ENCODE measurements at places on chromosomes 7 and 10.

- DNase-seq = no peak
Measured at GRCh38 chr7:53191191-53191695, 155.8 kb downstream of the POM121L12 start.

GRCh38 chr10:16843252-16843870, 26.1 kb upstream of the RSU1 start:
- peak; percentile 68 for DNase-seq

DNA sequence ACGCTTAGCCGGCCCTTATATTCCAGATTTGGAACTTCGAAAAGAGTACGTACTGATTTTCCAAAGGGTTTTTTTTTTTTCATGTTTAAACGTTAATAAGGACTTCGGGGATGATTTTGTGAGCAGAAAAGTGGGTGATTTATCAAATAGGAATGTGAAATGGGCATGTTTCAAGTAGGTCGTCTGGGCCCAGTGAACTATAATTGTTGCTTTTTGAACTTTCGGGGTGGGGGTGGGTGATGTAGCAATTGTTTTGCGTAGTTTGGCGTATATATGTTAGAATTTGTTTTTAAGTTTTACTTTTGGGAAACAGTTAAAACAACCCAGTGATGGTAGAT, 299 bp upstream of the PBLD start:
- no peak for DNase-seq

- no peak for DNase-seq
Measured at GRCh38 chr7:144534655-144535395, 131.3 kb upstream of the NOBOX start.

DNA sequence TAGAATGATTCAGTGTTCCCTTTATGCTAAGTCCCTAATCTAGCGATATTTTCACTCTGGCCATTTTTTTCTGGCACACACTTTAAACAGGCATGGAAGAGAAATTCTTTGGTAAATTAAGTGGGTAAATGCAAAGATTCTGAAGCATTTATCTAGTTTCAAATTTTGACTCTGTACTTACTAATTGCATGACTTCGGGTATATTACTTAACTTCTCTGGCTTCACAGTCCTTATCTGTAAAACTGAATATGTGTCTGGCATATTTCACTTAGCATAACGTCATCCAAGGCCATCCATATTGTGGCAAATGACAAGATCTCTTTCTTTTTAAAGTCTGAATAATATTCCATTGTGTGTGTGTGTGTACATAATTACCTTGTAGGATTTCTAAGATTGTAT, 114.5 kb downstream of the MBL2 start:
- DNase-seq = no peak

- no peak for DNase-seq
Measured at GRCh38 chr10:119805702-119806230, 66.9 kb downstream of the MCMBP start.

- no peak for DNase-seq
Measured at GRCh38 chr10:102344067-102344466, 51.4 kb upstream of the NFKB2 start.

GRCh38 chr10:58618158-58618676, 105.5 kb downstream of the BICC1 start:
- DNase-seq = no peak

GRCh38 chr10:22319980-22320558, 830 bp upstream of the BMI1 start:
- no peak for DNase-seq

GRCh38 chr10:92384741-92385140, 93.8 kb downstream of the MARCHF5 start:
- no peak for DNase-seq

GRCh38 chr10:128210215-128211063, 84.2 kb upstream of the MKI67 start:
- peak; percentile 4 for DNase-seq

GRCh38 chr10:4588824-4589223, 237.2 kb upstream of the AKR1E2 start:
- DNase-seq = no peak

DNA sequence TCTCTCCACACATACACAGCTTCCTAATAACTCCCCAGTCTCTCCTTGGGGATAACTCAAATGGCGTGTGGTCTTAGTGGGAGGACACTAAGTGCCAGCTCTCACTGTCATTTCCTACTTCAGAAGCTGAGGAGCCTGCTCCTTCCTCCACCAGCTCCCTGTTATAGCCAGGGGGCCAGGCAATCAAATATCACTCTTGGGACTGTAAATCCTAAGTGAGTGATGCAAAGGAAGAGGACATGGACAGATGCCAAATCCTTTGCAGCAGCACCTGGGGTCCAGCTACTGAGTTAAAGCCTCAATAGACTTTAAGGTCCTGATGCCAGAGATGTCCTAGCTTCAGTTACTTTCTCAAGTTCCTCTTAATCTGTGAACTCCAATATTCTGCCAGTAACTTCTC, 34.1 kb downstream of the SEM1 start:
- no peak for DNase-seq

- DNase-seq = no peak
Measured at GRCh38 chr10:44757551-44758205, 153.5 kb upstream of the TMEM72 start.

DNA sequence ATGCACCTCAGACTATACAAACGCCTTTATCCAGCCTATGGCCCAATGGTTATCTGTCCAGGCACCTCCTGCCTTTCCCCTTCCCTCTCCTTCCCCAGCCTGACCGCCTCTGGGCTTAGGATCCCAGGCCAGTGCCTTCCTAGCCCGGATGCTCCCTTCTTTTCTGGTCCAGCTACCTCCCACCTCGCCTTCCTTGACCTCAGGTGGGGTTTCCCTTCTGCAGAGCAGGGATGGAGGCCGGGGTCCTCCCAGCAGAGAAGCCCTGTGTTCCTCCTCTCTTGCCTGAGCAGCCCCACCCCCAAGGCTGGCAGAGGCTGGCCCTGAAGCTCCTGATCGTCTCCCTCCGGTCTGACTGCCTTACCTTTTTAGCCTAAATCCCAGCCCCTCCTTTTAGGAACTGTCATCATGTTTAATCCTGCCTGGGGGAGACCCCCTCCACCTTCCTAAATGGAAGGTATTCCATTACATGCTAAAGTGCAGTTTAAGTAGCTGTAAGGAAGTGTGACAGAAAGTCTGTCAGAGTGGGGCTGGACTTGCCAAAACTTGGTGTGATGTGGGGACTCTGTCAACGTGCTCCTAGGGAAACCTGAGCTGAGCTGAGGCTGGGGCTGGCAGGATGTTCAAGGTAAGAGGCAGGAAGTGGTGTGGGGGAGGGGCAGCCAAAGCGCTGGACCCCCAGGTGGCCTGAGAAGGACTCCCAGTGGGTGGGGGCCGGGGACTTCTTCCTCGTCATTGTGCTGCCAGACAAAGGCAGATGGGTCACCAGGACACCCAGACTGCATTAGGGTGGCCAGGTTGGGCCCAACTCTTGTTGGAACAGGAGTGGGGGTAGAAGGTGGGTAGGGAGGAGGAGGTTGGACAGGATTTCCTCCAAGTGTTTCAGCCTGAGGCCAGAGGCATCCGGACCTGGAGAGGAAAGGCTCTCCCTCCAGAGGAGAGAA, 39.5 kb downstream of the LBX1 start:
- no peak for DNase-seq

GRCh38 chr7:54995610-54996363, 23.0 kb upstream of the EGFR start:
- DNase-seq = no peak

- no peak for DNase-seq
Measured at GRCh38 chr7:20197125-20197748, 19.9 kb downstream of the MACC1 start.

DNA sequence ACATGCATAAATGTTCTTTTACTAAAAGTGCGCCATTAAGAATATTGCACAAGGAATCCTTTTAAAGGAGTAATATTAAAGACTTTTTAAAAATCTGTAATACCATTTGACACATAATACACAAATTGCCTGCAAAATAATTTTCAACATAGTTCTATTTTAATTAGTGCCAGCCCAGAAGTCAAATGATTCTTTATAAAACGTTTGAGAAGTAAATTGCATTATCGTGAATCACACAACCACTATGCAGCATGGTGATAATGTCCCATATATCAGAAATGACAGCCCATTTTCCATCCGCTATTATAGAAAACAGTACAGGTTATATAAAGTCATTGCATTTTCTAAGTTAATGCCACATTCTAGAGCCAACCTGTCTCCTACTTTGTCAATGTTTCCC, 324.0 kb downstream of the IPMK start:
- no peak for DNase-seq

DNA sequence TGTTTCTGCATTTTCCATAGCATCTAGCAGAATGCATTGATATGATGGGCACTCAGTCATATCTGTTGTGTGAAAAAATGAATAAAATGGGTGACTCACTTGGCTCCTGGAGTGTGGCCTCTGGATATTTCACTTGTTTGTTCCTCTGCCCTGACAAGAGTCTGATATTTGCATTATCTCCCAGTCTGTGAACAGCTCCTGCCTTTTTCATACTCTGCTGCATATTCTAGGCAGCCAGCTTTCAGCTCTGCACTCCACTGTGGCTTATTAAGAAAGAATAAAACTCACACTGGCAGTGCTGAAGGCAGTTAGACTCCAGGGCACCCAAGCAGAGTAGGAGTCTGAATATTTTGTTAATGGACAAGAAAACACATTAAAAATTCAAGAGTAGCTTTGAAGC, 623.9 kb downstream of the SORCS1 start:
- DNase-seq = no peak

GRCh38 chr7:46810986-46811385, 770.9 kb downstream of the TNS3 start:
- no peak for DNase-seq

- no peak for DNase-seq
Measured at GRCh38 chr10:4035599-4035945, 250.6 kb upstream of the KLF6 start.

- no peak for DNase-seq
Measured at GRCh38 chr10:20105236-20105635, 289.0 kb downstream of the PLXDC2 start.

DNA sequence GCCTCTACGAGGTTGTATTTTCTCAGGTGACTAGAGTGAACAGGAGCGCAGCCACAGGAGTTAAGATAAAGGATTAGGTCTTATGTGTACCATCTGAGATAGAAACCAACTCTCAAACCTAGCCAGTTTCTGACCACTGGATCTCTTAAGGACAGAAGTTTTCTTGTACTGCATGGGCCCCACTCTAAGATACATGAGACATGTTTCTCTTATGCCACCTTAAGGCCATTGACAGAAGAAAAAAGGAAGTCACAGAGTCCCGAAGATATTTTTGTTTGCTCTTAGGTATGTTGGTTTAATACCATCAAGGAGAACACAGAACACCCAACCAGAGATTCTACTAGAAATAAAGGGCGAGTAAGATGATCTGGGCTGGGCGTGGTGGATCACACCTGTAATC, 335.8 kb downstream of the FRMD4A start:
- no peak for DNase-seq

- no peak for DNase-seq
Measured at GRCh38 chr7:69708857-69709256, 110.6 kb downstream of the AUTS2 start.

DNA sequence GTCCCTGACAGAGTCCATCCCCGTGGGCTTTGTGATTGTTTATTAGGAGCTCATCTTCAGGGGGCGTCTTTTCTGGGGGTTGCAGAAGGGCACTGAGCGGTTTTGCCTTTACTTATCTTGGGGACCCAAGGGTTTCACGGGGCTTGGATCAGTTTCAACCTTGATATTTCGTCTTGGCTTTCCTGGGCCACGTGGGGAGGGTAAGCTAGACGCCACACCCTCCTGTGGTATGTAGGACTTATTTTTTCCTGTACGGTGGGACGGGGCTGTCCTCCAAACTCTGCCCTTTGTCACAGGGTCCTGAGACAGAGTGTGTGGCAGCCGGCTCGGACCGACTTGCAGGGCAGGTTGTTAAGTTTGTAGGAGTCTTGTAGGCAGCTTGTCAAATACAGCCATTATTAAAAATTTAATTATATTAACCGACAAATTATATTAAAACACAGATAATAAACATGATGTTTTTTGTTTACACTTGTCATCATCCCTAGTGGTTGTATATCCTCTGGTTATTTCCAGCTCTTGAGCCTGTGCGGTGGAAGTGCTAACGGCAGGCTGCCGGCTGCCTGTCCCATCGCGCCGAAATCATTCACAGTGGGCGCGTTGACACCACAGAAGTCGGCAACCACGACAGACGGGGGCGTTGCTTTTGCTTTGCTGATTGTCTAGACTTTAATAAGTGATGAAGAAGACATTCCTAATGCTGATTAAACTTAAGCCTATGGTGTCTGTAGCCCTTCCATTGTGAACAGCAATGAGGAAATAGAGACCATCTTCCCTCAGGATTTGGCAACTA, 193.2 kb downstream of the DNAJB6 start:
- no peak for DNase-seq

- no peak for DNase-seq
Measured at GRCh38 chr7:69812756-69813155, 214.5 kb downstream of the AUTS2 start.

- no peak for DNase-seq
Measured at GRCh38 chr10:91883549-91884444, 25.5 kb downstream of the FGFBP3 start.

GRCh38 chr10:78321500-78321899, 287.8 kb downstream of the RPS24 start:
- no peak for DNase-seq

Measured in fibroblast of the conjunctiva (primary cell).